ENCODE measurements at places on chromosomes 2 and 18. TPM values are rescaled to one million over a fixed set of nuclear protein-coding genes. Genes with fewer than 3 reads are reported as not detected.

The ALPI gene
- total RNA-seq, result 0.10 TPM

The CROCC2 gene
- 5.6 TPM for total RNA-seq

The UGGT1 gene
- total RNA-seq, result 50.6 TPM

The MBD2 gene
- 12.5 TPM for total RNA-seq

The DSC2 gene
- 0.07 TPM for total RNA-seq

The ABCB11 gene
- 0.13 TPM for total RNA-seq

The DSC3 gene
- not detected for total RNA-seq

The C2orf76 gene
- 20.2 TPM for total RNA-seq

The LTBP1 gene
- total RNA-seq, result 692 TPM

The NETO1 gene
- 21.0 TPM for total RNA-seq

The CYP27C1 gene
- total RNA-seq, result 2.0 TPM

The KCNF1 gene
- total RNA-seq, result 3.7 TPM

The GLB1L gene
- total RNA-seq, result 7.6 TPM

The KLHL30 gene
- 0.49 TPM for total RNA-seq

The ERLEC1 gene
- 32.1 TPM for total RNA-seq

The LIMS4 gene
- 3.2 TPM for total RNA-seq

The AMER3 gene
- 9.2 TPM for total RNA-seq

The RIT2 gene
- not detected for total RNA-seq

The ATP6V1B1 gene
- total RNA-seq, result 1.9 TPM

The VIT gene
- not detected for total RNA-seq

The APCDD1 gene
- total RNA-seq, result 5.5 TPM

The GRB14 gene
- 0.66 TPM for total RNA-seq

The IL1RL2 gene
- not detected for total RNA-seq

The ADI1 gene
- 82.7 TPM for total RNA-seq

The FOXI3 gene
- total RNA-seq, result 0.13 TPM

The REG3A gene
- total RNA-seq, result not detected

The LRP1B gene
- total RNA-seq, result 31.2 TPM

The PARD6G gene
- total RNA-seq, result 6.9 TPM

The SS18 gene
- total RNA-seq, result 34.1 TPM

The AQP12A gene
- not detected for total RNA-seq

The RFX8 gene
- not detected for total RNA-seq

The MAP4K3 gene
- total RNA-seq, result 111 TPM

The RAB3GAP1 gene
- 28.8 TPM for total RNA-seq

The IL36G gene
- not detected for total RNA-seq

The UGT1A3 gene
- 1.4 TPM for total RNA-seq

The TMEFF2 gene
- 7.7 TPM for total RNA-seq

The PLEKHH2 gene
- total RNA-seq, result 3.3 TPM

The FBXO36 gene
- total RNA-seq, result 4.6 TPM

The SATB2 gene
- total RNA-seq, result 3.9 TPM

The SCN9A gene
- total RNA-seq, result 47.7 TPM

The CCDC195 gene
- not detected for total RNA-seq

The ZNF407 gene
- total RNA-seq, result 20.6 TPM

The CPLX4 gene
- 0.23 TPM for total RNA-seq

The RNU2-63P gene
- 9.3 TPM for total RNA-seq

The SLC4A5 gene
- 2.0 TPM for total RNA-seq

The PKDCC gene
- 36.5 TPM for total RNA-seq

The HOXD13 gene
- total RNA-seq, result 0.05 TPM

The NR4A2 gene
- 0.52 TPM for total RNA-seq

The TNFAIP6 gene
- total RNA-seq, result 11.2 TPM

The CNTNAP5 gene
- total RNA-seq, result 9.0 TPM

The UGT1A10 gene
- total RNA-seq, result 0.70 TPM

Data from motor neuron (in vitro differentiated cells).